LoVo (cell line): ENCODE measurements at places on chromosomes 2 and 18.

DNA sequence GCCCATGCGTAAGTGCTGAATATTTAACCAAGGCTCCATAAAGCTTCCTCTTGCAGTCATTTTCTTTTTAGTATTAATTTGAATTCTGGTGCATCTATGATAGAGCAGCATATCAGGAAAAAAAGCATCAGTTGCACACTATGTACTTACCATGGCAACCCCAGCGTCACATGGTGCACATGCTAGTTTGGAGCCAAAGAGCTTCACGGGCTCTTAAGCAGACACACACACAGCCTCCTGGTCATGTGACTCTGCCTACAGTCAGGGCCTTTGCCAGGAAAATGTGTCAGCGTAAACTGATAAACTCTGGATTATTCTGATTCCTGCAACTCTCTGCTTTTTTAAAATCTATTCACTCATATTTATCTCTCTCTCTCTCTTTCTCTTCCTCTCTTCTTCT, 30.2 kb downstream of the NYAP2 start:
- no peak for DNase-seq

- DNase-seq: no peak
Observed at GRCh38 chr2:194363295-194363694, 1293.7 kb upstream of the SLC39A10 start.

DNA sequence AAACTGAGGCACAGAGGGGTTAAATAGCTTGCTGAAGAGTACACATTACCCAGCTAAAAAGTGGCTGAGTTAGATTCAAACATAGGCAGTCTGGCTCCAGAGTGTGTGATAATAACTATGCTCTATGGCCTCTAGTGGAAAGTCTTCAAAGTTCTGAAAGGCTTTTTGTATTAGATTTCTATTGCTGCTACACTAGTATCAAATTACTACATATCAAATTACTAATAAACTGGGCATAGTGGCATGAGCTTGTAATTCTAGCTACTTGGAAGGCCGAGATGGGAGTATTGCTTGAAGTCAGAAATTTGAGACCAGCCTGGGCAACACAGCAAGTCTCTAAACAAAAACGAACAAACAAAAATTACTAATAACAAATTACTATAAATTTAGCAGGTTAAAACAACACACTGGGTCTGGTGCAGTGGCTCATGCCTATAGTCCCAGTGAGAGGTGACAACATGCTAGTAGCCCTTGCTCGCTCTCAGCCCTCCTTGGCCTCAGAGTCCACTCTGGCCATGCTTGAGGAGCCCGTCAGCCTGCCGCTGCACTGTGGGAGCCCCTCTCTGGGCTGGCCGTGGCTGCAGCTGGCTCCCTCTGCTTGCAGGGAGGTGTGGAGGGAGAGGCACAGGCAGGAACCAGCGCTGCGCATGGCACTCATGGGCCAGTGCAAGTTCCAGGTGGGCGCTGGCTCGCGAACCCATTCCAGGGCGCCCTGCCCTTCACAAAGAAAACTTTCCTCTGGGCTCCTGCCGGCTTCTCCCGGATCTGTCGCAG, 38.2 kb upstream of the TWSG1 start:
- no peak for DNase-seq

GRCh38 chr2:120398051-120398995, 52.4 kb downstream of the INHBB start:
- DNase-seq: no peak

- no peak for DNase-seq
Observed at GRCh38 chr2:232871835-232872736, 2.0 kb downstream of the SNORC start.

GRCh38 chr2:235910067-235910466, 258.1 kb downstream of the GBX2 start:
- DNase-seq: no peak

- DNase-seq: no peak
Observed at GRCh38 chr2:188114014-188114413, 177.7 kb upstream of the GULP1 start.

DNA sequence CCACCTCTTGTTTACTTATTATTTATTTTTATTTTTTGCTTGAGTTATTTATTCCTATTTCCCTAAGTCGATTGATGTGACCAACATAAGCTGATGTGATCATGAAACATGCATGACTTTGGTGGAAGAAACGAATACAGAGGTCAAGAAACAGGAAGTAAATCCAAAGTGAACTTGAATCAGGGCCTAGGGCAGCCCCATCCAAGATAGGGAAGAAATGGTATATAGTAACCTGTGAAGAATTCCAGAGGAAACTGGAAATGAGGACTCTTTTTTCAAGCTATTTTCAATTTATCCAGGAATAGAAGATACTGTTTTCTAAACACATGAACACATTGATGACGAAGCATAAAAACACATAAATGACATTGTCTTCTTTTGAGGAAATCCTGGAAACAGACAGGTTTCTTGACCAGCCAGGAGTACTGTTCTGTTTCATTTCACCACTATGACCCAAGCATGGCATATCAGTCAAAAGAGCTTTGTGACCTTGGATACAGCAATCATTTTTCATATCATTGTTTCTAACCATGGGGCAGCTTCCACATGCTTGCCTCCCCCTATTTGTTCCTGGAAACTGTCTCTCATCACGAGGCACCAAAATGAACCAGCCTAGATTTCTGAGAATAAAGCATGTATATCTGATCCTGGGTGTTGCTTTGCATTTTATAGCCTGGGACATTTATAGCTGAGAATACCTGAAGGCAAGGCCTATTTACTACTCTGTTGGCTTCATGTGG, 9.1 kb upstream of the LCLAT1 start:
- DNase-seq: no peak

DNA sequence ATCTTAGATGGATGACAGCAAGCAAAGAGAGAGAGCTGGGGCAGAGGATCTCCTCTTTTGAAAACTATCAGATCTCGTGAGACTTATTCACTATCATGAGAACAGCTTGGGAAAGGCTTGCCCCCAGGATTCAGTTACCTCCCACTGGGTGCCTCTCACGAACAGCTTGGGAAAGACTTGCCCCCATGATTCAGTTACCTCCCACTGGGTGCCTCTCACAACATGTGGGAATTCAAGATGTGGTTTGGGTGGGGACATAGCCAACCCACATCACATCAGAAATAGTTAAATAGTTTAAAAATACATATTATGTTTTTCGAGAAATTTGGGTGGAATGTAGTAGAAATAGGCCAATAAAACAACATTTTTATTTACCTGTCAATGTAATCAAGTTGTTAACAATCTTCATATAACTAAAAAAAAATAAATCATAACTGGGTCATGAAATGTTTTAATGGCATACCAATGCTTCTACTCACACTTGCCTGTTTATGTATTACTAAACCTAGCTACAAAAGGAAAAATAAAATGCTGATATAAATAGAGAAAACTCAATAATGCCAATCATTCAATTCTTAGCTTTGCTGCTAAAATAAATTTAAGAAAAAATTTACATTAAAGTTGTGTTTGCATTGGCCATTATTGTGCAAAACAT, 608.9 kb downstream of the SUCLG1 start:
- DNase-seq: peak; percentile 21

DNA sequence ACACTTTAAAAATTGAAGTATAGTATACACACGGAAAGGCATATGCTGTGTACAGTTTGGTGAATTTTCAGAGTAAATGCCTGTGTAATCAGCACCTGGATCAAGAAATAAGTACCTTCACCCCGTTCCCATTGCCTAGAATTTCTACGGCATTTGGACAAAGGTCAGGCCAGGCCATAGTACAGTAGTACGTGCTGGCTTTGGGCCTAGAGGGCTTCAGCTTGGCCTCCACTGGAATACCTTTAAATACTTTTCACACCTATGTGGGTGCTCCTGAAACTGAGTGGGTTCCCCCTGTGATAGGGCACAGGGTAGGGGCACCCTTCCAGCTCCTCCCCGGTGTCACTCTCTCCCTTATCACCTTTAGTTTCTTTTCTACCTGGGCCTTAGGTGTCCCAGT, 26.5 kb downstream of the TET3 start:
- no peak for DNase-seq

DNA sequence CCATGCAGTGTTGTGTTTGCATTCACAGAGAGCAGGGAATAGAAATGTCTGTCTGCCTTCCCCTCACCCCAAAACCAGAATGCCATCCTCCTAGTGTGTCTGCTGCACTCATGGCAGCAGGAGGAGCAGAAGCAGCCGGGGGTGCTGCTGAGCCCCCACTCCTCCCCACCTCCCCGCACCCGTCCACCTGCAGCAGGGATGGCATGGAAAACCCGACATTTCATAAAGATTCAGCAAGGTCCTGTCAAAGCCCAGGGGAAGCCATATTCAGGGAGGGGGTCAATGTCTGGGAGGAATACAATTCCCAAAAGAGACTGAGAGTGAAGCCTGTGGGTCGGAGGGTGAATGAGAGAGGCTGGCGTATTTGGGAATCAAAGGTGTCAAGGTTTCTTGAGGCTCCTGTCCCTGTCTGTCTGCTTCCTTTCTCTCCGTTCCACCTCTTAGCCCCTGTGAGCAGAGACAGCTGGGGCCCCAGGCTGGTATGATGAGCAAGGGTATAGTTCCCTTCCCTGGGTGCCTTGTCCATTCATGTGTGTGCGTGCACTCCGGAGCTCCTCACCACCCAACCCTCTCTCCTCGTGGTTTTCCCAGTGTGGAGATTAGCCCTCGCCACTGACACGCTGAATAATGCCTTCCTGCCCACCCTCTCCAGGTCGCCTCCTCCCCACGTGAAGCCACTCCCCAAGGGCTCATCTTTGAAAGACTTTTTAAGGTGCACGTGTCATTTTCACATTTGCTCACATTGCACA, 133.5 kb upstream of the ZNF236 start:
- DNase-seq: no peak

- DNase-seq: no peak
Observed at GRCh38 chr2:75186821-75187220, 12.5 kb downstream of the TACR1 start.

DNA sequence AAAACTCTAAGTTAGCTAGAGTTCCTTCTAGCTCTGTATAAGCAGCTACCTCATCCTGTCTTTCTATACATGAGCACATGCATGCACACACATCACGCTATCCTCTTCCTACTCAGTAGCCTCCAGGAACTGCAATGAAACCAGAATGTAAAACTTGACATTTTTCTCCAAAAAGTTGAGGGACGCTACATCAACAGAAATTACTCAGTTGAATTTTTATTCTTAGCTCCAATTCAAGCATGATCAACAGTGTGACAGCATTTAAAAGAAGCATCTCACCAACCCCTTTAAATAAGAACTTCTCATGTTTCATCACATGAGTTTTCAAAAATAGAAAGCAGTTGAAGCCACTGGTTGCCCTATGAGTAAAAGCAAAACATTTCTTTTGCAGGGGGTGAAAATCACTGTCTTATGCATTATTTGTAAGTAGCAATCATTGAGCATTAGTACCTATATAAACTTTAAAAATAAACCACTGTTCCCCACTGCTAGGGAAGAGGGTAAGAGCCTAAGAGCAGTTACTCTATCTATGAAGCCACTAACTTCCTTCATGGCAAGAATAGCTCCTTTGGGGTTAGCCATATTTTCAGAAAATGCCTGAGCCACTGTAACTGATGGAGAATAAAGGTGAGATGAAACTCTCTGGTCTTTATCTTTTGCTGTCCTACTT, 77.9 kb upstream of the ARL5A start:
- DNase-seq: no peak

DNA sequence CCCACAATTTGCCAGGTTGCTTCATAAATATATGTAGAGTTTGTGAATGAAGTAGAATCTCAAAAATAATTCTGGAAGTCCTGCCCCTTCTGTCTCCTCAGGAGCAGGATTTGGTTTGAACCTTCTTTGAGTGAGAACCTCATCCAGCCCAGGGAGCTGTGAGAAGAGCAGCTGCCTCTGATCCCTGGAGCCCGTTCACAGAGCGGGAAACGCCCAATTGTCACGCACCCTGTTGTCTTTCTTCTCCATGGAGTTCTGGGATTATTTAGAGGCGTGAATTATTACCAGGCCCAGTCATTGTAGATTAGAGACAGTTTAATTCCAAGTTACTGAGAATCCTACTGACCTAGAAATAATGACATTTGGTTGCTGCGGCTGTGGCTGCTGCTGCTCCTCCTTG, 66.1 kb downstream of the TPO start:
- DNase-seq: no peak

DNA sequence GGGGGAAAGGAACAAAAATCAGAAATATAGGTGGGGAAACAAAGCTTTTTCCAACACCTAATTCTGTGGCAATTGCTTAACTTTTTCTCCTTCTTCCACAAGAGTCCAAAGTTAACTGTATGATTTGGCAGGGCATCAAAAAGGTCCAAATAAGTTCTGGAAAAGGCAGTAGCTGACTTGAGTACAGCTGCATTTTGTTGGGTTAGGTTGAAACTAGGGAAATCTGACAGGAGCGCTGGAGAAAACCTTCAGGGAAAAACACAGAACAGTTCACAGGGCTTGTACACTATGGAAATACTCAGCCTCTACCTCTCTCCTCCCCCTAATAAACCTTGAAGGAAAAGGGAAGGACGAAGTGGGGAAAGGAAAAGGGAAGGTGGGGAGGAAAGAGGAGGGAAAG, 438.6 kb downstream of the ZEB2 start:
- no peak for DNase-seq

DNA sequence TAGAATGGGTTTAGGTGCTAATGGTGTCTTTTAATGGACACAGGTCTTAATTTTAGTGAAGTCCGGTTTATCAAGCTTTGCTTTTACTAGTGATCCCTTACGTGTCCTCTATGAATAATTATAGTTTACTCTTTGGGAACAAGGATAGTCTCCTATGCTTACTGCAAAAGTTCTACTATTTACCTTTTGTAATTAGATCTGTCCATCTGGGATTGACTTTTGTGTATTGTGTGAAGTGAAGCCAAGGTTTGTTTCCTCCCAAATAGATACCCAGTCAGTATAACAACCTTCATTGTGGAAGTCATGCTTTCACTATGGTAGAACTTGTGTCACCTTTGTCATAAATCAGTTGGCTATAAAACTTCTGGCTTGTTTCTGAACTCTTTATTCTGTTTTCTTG, 740.9 kb upstream of the CRIM1 start:
- no peak for DNase-seq

- DNase-seq: no peak
Observed at GRCh38 chr2:180652794-180653193, 327.6 kb upstream of the UBE2E3 start.

GRCh38 chr18:62152844-62153243, 34.0 kb downstream of the PIGN start:
- DNase-seq: no peak

- no peak for DNase-seq
Observed at GRCh38 chr2:134258684-134259388, 5.0 kb downstream of the MGAT5 start.

DNA sequence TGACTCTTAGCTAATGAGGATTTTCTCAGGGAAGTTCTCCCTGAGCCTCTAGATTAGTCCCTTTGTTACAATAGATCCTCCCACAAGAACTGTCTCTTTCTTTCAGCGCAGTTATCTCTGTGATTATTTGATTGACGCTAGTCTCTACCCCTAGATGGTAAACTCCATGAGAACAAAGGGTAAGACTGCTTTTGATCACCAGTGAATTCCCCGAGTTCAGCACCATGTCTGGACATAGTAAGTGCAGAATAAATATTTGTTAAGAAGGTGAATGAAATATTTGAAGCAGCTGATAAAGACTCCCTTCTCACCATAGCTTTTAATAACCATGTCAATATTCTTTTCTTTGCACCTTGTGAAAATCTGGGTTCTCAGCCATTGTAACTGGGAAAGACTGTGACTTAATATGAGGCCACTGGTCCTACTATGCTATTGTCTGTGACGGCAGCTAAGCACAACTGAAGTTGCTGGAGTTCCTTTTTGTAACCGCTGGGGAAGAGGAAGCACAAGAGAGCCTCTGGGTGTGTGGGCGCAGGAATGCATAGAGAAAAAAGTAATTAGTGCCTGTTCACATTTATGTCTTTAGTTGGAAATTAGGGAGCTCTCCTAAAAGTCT, 214.7 kb downstream of the TGIF1 start:
- no peak for DNase-seq
